Omental fat pad (tissue), 4 donors: ENCODE measurements at places on chromosomes 3 and 15.

DNA sequence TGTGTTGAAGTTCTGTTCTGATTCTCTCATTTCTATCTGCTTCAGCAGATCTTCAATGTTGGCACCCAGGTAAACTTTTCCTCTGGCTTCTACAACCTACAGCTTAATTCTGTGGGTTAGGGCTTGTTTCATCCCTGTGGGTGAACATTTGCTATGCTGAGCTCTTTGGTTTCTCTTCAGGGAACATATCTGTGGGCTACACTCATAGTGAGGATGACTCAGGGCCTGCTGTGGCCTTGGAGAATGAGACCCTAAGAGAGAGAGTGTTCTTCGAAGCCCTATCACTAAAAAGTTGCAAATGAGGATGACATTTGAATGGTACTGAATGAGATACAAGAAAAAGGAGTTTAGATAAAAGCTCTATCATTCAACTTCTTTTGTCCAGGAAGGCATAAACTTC, 346.2 kb upstream of the CBLB start:
- no peak for DNase-seq

- DNase-seq = no peak
These were observed 633.4 kb downstream of the EPHA3 start for GRCh38 chr3:89740881-89741177.

GRCh38 chr3:57972531-57973111, 35.6 kb upstream of the FLNB start:
- DNase-seq = no peak

- no peak for DNase-seq
These were observed 128.0 kb upstream of the PRICKLE2 start for GRCh38 chr3:64353226-64353625.

DNA sequence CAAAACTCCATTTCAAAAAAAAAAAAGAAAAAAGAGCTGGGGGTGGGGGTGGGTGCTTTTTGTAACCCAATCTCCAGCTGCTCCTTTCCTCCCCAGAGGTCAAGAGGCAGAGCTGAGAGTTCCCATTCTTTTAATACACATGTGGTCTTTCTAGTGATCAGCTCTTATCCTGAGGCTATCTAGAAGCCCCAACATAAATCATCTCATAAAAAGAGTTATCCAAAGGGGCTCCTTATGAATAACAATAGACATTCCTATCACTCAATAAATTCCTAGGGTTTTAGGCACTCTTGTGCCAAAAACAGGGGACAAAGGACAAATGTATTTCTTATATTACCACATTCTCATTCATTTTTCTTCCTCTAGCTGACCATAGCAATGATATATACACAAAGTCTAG, 25.1 kb upstream of the GAP43 start:
- DNase-seq = no peak

DNA sequence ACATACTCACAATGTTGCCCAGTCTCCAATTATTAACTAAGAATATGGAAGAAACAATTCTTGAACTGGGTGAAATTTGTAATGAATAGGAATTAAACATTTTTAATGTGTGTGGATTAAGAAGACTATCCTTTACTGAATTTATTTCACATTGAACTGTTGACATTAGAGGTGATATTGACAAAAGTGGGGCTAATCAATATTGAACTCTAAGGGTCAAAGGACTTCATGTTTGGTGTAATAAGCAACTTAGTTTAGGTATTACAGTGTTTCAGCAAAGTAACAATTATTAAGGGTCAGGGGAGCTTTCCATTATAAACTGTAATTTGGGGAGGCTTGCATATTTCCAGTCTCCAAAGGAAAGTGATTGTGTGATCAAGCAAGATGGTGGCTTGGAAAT, 16.2 kb upstream of the NANOGP8 start:
- no peak for DNase-seq

DNA sequence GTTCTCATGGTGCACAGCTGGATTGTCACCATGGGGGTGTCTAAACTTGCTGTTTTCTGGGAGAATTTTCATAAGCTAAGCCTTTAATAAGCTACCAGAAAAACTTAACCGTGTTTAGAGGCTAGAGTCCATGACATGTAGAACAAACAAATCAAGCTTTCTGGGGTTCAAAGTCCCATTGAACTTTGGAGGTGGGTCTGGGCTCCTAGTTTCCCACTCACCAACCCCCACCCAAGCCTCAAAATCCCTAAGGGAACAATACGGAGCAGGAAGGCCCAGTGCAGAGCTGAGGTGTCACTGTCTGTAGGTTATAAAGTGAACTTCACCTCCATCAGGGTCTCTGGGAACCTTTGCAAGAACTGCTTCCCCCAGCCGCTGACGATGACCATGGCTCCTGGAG, 25.5 kb downstream of the RTP1 start:
- no peak for DNase-seq

- DNase-seq = no peak
These were observed 52.9 kb downstream of the TUBGCP4 start for GRCh38 chr15:43423793-43424192.

GRCh38 chr3:155147588-155147987, 67.5 kb downstream of the MME start:
- DNase-seq = no peak

GRCh38 chr3:98612587-98612986, 19.2 kb upstream of the CPOX start:
- no peak for DNase-seq

DNA sequence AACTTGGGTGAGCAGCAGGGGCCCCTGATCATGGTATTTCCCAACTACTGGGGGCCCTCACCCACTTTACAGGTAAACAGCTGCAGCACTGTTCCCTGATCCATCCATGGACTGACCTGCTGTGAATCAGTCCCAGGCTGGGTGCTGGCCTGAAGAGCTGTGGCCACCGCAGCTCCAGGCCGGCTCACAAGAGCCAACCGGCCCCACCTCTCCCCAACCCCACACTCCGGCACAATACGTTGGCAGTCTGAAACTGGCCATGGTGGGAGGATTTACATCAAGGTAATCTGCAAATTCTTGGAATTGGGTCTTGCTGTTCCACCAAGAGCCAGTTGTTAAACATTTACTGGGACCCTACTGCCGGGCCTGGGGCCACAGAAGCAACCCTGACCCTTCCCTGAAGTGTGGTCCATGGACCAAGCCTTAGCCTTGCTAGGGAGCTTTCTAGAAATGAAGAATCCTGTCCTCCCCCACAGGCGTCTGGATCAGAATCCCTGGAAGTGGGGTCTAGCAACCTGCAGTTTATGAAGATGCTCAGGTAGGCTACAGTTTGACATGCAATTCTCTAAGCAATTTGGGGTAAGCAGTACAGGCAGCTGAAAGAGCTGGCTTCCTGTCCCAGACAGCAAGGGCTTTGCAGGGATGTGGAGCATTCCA, 3.7 kb downstream of the SLC6A20 start:
- no peak for DNase-seq

- no peak for DNase-seq
These were observed 42.3 kb upstream of the ARL8B start for GRCh38 chr3:5079761-5080160.

DNA sequence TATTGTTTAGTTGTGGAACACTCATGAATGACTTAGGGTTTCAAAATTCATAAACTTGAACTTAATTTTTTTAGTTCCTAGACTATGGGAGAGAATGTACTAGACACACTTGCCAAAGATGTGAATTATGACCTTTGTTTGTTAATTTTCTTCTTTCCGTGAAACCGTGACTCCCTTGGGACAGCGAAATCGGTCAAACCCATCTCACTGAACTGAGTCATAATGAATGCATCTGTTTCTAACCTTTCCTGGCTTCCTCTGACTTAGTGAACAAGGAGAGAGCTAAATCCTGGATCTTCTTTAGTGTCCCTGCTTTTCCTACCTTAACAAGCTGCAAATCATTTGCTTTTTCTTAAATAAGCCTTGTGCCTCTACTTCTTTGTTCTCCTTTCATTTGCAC, 85.5 kb downstream of the LARS2 start:
- DNase-seq = no peak

GRCh38 chr3:71570546-71570945, 13.0 kb downstream of the FOXP1 start:
- no peak for DNase-seq

DNA sequence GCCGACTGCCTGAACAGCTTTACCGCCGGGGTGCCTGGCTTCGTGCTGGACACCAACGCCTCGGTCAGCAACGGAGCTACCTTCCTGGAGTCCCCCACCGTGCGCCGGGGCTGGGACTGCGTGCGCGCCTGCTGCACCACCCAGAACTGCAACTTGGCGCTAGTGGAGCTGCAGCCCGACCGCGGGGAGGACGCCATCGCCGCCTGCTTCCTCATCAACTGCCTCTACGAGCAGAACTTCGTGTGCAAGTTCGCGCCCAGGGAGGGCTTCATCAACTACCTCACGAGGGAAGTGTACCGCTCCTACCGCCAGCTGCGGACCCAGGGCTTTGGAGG, 815 bp downstream of the SPINT1 start:
- no peak for DNase-seq

DNA sequence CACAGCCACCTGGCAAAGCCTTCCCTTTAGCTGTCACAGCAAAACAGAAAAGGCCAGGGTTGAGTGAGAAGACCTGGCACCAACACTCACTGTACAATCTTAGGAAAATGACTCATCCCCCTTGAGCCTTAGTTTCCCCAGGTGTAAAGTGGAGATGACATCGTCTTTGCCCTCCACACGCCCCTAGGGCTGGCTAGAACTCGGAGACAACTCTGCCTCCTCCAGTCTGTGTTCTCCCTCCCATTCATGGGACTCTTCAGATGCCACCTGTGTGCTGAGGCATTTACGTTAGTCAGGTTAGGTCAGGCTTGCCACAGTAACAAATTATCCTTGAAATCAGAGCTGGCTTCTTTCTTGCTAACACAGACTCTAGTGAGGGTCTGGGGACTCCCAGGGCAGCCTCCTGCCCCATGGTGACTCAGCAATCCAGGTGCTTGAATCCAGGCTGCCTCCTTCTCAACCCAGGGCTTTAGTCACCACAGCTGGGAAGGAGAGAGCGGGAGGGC, 252.6 kb downstream of the PLCL2 start:
- DNase-seq = no peak

GRCh38 chr3:146375219-146375618, 94.1 kb downstream of the PLSCR2 start:
- DNase-seq = no peak

- no peak for DNase-seq
These were observed 117.3 kb upstream of the NEO1 start for GRCh38 chr15:72934921-72935320.

GRCh38 chr3:64808061-64808460, 120.3 kb upstream of the ADAMTS9 start:
- DNase-seq = no peak

GRCh38 chr3:136196064-136196400, at the start of gene MSL2:
TSS of gene MSL2 (minus strand) at chr3:136196335. CDS start at chr3:136195113, 1,222 bp downstream.
- no peak for DNase-seq

GRCh38 chr15:36810656-36811449, 231.4 kb downstream of the CDIN1 start:
- no peak for DNase-seq

GRCh38 chr3:184140436-184140835, 5.3 kb downstream of the EIF2B5 start:
- DNase-seq = no peak

- DNase-seq = no peak
These were observed 553.4 kb downstream of the GOLGA6L6 start for GRCh38 chr15:19988094-19988660.

GRCh38 chr3:143809121-143809621, 39.1 kb downstream of the SLC9A9 start:
- no peak for DNase-seq

GRCh38 chr3:117628823-117629291, 919.3 kb downstream of the TUSC7 start:
- no peak for DNase-seq

- DNase-seq = no peak
These were observed 59.0 kb upstream of the CMSS1 start for GRCh38 chr3:99758502-99759177.

DNA sequence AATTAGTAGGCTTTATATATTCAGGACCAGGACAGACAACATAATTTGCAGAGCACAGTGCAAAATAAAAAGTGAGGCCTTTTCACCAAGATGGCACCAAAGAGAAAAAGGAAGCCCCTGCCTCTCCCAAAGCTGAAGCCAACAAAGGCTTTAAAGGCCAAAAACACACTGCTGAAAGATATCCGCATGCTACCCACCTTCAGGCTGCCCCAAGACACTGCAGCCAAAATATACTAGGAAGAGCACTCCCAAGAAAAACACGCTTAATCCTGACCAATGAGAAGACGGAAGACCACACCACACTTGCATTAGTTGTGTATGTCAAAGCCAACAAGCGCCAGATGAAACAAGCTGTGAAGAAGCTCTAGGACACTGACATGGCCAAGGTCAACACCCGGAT, 38.0 kb downstream of the PIK3CB start:
- no peak for DNase-seq

DNA sequence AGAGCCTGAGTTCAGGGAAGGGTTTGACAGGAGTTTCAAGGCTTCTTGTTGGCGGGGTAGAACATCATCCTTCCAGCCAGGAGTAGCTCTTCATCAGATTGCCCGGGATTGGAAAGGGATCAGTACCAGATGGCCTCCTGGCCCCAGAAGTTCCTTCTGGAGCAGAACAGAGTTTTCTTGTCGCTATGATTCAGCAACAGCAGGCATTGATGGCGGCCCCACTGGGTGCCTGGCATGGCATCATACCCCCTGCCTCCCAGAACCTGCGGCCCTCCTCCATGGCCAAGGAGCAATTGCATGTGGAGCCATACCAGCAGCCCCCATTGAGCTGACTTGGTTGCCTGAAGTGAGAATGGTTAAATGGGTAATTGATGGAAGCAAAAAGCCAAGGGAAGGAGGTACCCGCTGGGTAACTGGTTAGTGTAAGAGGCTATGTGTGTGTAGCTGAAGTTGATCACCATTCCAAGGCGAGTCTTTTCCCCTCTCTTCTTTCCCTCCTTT, 305.6 kb downstream of the PTPRG start:
- no peak for DNase-seq

DNA sequence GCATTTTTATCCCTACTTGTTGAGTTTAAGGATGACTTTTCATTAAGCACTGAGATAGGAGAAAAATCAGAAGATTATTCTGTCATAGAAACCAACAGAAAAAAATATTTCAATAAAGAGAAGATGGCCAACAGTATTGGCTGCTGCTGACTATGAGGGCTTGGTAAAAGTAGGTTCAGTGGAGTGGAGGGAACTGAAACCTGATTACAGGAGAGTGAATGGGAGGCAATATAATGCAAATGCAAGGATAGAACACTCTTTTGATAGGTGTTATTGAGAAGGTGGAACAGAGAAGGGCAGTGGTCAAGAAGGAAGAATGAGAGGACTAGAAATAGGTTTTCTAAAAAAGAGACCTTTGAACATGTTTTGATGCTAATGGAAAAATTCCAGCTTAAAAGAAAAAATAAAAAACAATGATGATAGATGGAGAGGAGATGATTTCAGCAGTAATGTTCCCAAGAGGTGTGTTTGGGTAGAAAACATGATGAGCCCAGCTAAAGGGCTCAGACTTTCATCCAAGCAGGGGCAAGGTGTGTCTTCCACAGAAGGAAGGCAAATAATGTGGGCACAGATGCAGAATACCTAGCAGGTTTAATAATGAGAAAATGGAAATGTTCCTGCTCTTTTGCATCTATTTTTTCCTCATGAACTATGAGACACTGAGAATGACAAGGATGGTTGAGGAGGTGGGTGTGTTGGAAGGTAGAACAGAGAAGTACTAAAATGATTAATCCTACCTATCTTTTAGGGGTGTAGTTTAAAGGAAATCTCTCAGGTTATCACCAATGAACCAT, 397.9 kb upstream of the GOLIM4 start:
- DNase-seq = no peak

GRCh38 chr15:86333819-86334218, 254.1 kb downstream of the AGBL1 start:
- DNase-seq = no peak

- DNase-seq = no peak
These were observed 425.1 kb upstream of the ROBO1 start for GRCh38 chr3:80192936-80193335.

GRCh38 chr3:9088441-9089353, 125.4 kb upstream of the RAD18 start:
- DNase-seq = no peak
